ENCODE measurements at places on chromosomes 7 and 10.

DNA sequence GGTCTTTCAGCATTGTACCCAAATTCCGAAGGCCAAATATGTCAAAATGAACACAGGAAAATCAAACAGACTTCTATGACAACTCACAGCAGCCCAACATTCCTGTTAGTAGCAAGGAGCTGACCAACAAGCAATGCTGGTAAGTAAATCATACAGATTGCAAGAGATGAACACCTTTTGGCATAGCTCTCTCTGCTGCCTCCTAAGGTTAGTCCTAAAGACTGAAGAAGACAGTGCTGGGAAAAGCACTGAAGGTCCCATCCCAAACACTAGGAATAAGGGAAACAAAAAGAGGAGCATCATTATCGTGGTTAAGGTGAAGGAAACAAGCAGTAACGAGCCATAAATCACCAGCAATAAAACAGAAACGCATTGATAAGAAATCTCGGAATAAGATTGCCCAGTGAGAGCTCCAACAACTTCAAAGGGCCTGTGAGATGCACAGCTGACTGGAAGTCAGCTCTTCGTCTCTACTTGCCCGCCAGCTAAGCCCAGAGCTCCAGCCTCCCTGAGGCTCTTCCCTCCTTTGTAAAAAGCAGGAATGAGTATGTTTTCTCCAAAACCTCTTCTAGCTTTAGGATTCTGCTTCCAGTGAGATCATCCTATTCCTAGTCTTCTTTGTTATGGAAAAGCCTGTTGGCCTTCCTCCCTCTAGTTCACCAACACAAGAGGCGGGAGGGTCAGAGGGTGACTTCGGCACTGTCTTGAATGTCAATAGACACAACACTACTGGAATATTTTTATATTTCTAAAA, 15.3 kb downstream of the NUDT5 start:
- DNase-seq, result no peak

DNA sequence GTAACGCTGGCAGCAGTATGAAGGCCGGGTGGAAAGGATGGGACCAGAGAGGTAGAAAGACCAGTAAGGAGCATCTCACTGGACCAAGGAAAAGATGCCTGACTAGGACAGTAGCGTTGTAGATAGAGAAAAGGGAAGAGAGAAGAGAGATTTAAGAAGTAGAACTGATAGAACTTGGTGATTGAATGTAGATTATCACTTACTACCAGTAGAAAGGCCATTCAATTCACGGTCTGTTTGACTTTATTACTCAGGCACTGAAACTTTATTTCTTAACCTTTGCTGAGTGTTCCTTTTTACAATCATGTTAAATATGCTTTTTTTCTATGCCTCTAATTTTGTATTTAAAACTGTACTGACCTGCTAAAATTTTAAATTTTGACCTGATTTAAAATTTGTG, 12.2 kb downstream of the MCU start:
- DNase-seq, result no peak

GRCh38 chr7:7720193-7720592, 1.8 kb upstream of the RPA3 start:
- DNase-seq, result no peak

DNA sequence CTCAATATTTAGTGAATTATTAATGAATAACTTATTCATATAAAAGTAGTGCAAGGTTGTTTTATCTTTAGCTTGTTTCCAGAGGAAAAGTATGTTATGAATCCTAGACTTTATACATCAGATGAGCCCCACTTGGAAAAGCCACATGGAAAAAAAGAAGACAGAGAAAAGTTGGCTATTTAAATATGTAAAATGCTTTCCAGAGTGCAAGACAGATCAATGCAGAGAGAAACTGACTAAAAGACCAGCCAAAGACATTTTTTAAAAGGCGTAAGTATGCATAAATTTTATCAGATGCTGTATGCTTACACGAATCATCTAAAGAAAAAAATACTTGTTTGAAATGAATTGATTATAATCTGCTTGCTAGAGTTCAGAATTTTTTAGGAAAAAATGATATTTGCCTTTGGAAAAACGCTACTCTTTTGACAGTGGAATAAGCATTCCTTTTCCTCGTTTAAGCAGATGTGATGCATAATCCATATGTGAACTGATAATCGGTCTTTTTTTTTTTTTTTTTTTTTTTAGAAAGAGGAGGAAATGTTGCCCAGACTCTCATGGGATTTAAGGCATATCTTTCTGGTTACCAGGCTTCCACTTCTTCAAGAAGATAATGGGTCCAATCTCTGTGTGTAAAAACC, 70.7 kb downstream of the RELN start:
- DNase-seq, result no peak

GRCh38 chr7:148882192-148882591, 1.9 kb downstream of the EZH2 start:
- no peak for DNase-seq

DNA sequence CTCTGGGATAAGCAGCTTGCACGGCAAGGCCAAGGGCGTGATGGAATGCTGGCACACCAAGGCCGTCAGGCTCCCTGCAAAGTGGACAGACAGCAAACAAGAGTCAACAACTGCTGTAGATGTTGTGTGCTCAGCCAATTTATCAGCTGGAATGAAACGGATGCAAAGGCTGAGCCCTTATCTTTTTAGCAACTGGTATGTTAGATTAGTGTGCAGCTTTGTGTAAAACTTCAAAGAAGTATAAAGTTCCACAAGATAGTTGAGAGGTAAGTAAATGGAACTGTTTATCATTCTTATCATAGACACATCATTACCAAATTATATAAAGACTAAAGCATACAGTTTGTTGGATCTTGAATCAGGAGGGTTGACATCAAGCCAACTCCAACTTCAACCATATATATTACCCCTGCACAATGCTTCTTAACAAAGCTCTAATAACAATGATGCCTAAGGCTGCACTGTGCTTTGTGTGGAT, 289.0 kb downstream of the TNS3 start:
- peak; percentile 33 for DNase-seq

- DNase-seq, result no peak
Measured at GRCh38 chr7:10643545-10643944, 330.1 kb upstream of the PHF14 start.

- DNase-seq, result no peak
Measured at GRCh38 chr10:67976292-67977245, 92.1 kb downstream of the SIRT1 start.

DNA sequence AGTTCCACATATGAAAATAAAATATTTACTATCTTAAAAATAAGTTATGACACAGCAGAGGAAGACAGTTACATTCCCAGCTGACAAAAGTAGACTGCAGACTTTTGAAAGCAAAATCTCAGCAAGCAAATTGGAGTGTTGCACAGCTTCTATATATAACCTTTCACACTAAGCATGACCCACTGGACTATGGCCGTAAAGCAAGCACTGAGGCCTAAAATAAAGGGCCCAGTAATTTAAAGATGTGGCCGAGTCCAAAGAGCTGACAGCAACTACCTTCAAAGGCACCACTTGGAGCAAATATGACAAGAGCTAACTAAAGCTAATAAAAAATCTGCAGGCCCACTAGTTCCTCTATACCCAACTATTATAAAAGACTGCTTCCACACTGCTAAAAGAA, 6.5 kb downstream of the GDI2 start:
- DNase-seq, result no peak

- DNase-seq, result no peak
Measured at GRCh38 chr10:29657719-29658274, 23.0 kb upstream of the SVIL start.

GRCh38 chr7:10634239-10634638, 339.4 kb upstream of the PHF14 start:
- DNase-seq, result no peak

DNA sequence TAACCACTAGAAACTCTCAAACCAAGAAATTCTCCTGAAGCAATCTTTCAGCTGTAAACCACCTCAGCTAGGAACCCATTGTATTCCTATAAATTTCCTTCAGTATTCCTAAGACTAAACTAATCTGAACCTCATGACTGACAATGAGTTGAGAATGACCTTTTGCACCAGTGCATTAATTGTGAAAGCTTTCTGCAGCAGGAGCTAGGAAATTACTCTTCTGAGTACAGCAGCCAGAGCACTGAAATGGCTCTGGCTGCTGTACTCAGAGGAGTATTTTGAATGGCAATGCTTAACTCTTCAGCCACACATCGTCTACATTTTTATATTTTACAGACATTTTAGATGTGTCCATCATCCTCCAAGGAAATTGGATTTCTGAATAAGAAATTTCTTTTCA, 109.7 kb downstream of the PCDH15 start:
- no peak for DNase-seq

GRCh38 chr7:25288556-25289307, 60.4 kb upstream of the NPVF start:
- DNase-seq, result no peak

DNA sequence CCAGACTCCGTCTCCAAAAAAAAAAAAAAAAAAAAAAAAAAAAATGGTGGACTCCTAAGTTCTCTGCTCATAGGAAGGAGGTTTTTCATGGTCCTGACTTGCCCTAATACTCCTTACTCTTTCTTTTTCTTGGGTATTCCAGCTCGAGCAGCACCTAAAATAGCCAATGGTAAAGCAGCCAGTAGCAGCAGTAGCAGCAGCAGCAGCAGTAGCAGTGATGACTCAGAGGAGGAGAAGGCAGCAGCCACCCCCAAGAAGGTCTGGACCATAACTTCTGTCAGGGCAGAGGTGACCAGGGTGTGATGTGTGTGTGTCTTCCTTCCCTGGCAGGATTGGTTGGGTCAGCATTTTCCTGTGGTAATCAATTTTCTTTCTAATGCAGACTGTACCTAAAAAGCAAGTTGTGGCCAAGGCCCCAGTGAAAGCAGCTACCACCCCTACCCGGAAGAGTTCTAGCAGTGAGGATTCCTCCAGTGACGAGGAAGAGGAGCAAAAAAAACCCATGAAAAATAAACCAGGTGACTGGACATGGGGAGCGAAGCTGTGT, 6.9 kb downstream of the NOLC1 start:
- no peak for DNase-seq

DNA sequence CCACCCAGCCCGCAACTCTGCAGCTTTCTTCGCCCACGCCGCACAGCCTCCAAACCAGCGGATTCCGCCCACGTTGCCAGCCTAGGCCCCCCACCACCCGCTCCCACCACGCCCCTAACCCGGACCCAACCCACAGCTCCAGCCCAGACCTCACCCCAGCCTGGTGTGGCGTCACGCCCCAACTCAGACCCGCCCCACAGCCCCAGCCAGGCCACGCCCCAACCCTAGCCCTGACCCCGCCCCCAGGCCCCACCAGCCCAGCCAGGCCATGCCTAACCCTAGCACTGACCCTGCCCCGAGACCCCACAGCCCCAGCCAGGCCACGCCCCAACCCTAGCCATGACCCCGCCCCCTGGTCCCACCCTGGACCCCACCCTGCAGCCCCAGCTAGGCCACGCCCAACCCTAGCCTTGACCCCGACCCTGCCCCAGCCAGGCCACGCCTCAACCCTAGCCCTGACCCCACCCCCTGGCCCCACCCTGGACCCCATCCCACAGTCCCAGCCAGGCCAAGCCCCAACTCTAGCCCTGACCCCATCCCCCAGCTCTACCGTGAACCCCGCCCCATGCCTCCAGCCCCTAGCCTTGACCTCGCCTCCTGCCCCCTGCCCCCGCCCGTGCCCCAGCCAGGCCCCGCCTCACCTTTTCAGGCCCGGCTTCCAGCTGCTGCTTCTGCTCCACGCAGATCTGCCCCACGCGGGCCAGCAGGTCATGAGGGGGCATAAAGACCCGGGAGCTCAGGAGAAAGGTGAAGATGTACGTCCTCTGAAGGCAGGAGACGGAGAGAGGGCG, 64.0 kb downstream of the RASGEF1A start:
- no peak for DNase-seq

DNA sequence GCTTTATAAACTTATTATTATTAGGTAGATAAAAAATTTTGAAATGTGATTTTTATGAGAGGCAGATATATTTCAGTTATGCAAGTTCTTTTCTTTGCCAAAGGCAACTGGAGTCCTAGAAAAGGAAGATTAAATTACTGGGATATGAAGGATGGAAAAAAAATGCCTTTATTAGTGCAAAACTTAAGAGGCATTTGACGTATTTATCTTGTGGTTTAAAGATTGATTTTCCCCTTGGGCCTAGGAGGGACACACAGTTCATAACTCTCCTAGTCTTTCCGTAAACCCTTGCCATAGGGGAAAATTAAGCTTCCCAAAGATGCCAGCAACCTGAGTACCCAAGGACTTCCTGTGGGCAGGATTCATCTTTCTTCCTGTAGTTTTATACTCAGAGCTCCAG, 3.1 kb upstream of the STEAP4 start:
- DNase-seq, result no peak

DNA sequence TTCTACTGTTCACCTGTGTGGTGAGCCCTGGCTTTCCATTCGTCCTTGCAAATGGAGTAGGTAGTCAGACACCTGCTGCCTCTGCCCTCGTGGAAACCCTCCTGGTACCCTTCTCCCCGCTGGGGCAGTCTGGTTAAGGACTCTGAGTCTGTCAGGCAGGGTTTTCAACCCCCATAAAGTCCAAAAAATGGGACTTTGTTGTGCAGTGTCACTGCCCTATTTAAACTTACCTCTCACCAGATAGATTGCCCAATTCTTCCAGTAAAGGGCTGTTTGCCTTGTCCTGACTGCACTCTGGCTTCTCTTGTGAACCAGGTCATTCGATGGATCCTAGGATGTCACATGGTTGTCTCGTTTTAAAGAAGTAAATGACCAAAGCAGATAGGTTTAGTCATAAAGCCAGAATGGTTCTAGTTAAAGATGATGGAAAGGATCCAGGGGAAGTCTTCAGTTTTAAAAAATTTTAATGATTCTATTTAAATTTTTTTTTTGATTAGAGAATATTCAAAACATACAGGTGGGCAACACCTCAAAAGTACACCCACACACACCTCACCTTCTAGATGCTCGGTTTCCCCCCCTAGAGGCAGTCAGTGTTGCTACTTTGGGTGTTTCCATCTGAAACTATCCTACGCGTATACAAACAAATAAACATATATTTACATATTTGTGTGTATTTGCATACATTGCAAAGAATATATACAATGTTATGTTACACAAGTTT, 22.0 kb downstream of the TMEM176B start:
- no peak for DNase-seq

DNA sequence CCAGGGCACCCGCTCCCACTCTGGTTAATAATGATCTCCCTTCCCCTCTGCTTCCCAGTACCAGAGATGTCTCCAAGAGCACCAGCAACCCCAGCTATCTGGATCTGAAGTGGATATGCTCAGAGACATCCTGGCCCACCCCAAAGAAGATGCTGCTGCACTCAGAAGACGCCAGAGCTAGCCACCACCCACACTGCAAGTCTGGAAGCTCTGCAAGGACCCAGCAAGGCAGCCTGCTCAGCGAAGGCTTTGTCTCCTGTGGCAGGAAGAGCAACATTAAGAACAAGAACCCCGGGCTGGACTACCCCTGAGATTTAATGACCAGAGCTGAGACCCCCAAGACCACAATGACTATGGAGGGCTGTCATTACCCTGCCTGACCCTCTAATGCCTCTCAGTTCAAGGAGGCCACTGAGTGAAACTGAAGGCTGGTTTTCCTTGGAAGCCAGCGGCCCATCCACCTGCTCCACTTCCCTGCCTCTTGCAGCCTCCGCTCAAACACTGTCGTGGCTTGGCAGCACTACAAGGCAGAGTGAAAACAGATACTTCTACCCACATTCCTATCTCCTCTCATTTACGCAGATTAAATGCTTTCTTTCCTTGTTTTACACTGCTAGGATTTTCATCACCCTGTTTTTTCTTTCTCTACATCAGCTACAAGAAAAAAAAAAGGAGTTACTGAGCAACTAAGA, 202.2 kb downstream of the SNX10 start:
- DNase-seq, result no peak

- no peak for DNase-seq
Measured at GRCh38 chr7:55206235-55207029, 158.7 kb upstream of the LANCL2 start.

Measured in prostate gland (tissue), 2 donors.